ENCODE measurements at places on chromosomes 2 and 18.

- DNase-seq: no peak
Observed at GRCh38 chr2:167134381-167135072, 246.2 kb downstream of the XIRP2 start.

GRCh38 chr2:126685629-126686028 lies 29.7 kb downstream of the GYPC start:
- no peak for DNase-seq

GRCh38 chr2:2046497-2046896 lies 284.6 kb downstream of the MYT1L start:
- no peak for DNase-seq

- no peak for DNase-seq
Observed at GRCh38 chr2:23422089-23423061, 37.4 kb downstream of the KLHL29 start.

DNA sequence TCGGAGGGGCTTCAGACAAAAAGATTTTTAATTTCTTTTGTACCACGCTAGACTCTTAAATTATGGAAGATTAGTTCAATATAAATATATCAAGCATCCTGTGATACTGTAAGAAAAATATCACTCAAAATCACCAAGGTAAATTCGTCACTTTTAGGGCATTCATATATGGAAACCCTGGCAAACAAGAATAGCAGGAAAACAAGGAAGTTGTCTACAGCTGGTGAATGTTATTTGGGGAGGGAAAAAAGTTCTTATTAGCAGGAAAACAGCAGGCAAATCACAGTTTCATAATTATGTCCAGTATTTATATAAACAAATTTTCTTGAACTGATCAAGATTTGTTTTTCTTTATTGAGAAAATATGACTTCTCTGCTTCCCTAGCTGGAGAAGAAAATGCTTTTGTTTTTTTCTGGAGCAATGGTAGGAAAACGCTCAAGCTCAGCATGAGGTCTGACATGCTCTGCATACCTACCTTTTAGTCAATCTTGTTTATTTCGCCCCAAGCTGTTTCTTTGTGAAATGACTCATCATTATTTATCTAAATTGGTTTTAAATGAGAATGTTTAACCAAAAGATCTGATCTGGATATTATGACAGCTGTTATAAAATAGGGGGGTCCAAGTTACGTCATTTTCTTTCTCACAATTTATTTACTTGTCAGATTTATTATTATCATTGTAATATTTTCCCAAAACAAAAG lies 14.7 kb downstream of the LINC00305 start:
- no peak for DNase-seq

DNA sequence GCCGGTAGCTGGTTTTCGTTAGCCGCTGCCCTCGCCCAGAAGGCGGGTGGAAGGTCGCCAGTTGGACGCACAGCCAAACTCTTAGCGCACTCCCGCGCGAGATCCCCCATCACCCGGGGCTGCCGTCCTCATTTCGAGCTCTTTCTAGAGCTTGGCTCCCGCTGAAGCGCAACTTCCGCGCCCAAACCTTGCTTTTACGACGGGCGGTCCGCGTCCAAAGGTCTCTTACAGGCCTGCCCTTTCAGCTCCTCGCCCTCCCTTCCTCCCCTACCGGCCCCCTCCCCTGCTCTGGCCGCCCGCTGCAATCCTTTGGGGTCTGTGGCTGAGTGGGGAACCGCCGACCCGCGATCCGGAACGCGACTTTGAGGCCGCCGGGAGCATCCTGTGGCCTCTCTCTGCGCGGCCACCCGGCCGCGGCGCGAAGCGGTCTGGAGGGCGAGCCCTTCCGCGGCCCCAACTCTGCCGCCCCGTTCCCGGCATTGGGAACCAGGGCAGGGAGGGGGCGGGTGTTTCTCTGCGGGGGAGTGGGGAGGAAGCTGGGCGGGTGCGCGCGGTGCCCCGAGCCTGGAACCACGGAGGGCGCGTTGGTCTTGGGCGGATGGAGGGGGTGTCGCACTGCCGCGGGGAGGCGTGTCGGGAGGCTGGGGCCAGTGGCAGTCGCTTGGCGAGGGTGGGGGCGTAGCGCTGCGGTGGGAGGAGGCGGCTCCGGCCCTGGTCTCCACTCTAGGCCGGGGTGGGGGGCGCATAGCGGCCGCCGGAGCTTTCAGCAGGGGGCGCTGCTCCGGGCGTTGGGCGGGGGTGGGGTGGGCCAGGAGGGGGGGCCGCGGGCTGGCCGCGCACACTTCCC lies at the start of gene GDF7:
TSS of gene GDF7 (plus strand) at position 841 of the 847 bp plus-strand sequence. CDS start 96 bp downstream, outside the sequence.
- no peak for DNase-seq

DNA sequence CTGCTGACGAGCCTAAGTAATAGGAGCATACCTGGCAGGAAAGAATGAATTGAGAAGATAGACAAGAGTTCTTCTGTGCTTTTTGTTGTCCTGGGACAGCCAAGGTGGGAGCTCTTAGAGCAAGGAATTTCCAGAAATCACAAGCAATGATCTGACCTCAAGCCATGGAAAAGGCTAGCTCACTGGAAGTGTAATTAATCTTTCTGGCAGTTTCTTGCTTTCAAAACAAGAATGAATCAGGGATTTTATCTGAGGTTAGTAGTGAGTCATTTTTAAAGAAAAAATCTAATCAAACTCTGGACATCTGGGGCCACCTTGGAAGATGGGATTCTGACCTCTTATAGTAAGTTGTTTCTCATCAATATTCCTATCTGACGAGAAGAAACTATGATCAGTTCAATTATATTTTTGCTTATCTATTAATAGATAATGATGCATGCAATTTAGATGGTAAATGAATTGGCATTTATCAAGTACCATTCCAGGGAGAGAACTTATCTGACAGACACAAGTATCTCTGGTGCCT lies 98.0 kb downstream of the ADCYAP1 start:
- no peak for DNase-seq

DNA sequence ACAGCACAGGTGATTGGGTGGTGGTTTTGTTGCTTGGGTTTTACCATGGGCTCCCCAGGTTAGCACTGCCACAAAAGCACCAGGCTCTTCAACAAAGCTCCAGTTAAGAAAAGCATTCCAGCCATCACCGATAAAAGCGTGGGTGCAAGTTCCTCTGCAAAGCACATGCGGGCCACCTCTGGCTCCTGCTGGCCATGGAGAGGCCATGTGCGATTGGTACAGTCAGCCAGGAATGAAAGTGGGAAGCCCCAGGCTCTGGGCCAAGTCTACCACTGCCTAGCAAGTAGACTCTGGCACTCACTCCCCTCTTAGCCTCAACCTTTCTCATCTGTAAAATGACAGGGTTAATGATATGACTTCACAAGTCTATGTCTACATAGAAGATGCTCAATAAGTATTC lies 36.0 kb downstream of the BCL11A start:
- DNase-seq: no peak

DNA sequence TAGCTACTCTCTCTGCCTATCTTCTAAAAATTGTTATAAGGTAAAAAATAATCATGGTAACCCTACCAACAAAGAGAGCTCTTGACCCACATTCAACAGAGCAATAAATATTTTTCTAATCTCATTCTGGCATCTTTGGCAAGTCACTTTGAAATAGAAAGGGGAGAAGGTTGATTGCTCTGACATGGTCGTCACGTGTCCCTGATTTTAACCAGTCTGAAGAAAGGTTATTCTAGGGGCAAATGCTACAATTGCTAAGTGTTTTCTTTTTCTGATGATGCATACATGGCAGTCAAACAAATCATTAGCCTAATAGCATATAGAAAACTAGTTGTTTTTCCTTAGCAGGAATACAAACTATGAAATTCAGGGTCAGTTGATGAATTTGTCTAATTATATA lies 153.3 kb upstream of the MAP3K20 start:
- no peak for DNase-seq

DNA sequence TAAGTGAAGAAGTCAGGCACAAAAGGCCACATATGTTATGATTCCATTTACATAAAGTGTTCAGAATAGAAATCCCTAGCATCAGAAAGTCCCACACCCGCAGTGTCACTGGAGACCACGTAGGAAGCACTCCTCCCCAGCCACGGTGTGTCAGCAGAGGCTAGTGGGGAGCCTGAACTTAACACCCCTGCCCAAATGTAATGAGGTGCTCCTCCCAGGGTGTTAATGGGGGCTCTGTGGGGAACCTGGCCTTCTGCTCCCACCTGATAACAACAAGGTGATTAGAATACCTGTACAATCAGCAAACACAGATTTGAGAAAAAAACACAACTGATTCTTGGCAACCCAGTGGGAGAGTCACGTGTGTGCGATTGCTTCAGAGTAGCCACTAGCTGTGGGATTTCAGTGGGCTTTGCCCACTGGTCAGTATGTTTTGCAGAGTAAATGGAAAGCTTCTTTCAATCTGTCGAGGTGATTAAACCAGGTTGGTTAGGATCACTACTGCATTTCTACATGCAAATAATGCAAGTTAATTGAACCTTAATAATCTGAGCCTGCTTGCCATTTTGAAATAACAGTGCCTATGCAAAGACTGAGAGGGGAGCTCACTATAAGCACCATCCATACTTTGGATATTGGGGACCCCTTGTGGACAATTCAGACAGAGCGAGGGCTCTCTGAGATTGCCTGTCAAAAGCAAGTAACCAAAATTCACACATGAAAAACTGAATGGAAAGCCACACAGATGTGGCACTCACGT lies 20.6 kb upstream of the ATRAID start:
- DNase-seq: no peak

- no peak for DNase-seq
Observed at GRCh38 chr2:225636558-225636957, 237.0 kb downstream of the NYAP2 start.

DNA sequence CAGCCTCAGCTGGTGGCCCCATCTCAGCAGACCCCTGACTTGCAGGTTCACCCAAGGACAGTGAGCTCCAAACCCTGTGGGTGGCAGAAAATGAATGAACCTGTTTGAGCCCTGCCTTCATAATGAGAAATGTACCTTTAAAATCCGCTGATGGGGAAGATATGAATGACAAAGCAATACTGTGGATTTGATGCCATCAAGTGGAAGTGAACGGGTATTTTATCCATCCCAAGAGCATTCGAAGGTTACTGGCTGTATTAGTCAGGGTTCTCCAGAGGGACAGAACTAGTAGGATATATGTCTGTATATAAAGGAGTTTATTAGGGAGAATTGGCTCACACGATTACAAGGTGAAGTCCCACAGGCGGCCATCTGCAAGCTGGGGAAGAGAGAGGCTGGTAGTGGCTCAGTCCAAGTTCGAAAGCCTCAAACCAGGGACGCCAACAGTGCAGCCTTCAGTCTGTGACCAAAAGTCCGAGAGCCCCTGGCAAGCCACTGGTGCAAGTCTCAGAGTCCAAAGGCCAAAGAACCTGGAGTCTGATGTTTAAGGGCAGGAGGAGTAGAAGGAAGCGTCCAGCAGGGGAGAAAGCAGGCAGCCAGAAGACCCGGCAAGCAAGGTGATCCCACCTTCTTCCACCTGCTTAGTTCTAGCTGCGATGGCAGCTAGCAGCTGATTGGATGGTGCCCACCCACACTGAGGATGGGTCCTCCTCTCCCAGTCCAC lies 32.1 kb downstream of the TOGARAM2 start:
- no peak for DNase-seq

DNA sequence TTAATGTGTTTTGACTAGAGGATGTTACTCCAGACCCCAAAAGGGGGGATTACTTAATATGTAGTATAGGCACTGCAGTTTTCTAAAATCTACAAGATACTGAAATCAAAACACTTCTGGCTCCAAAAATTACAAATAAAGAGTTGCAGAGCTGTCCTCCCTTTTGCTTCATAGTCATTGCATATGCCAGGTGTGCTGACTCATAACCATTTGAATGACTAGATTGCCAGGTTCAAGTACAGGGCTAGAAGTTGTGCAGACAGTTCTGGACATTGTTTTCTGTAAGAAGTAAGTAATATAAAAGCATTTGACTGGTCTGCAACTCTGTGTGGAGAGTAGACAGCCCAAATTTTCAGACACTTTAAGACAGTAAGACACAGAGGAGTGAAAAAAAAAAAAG lies 6.7 kb downstream of the CWC22 start:
- DNase-seq: no peak

DNA sequence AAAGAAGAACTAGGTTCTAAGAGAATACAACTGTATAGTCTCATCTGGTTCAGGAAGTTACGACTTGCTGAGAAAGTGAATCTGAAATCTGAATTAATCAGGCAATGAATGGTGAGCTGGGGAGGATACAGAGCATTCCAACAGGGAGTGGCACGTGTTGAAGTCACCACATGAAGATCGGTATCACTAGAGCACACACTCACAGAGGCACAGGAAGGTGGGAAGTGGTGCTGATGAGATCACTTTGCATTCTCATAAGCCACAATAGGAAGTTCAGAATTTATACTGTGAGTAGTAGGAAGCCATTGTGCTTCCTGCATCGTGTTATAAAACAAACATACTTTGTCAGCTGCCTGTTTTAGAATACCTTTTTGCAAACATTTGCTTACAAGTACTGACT lies 615.0 kb upstream of the DDX18 start:
- DNase-seq: no peak

DNA sequence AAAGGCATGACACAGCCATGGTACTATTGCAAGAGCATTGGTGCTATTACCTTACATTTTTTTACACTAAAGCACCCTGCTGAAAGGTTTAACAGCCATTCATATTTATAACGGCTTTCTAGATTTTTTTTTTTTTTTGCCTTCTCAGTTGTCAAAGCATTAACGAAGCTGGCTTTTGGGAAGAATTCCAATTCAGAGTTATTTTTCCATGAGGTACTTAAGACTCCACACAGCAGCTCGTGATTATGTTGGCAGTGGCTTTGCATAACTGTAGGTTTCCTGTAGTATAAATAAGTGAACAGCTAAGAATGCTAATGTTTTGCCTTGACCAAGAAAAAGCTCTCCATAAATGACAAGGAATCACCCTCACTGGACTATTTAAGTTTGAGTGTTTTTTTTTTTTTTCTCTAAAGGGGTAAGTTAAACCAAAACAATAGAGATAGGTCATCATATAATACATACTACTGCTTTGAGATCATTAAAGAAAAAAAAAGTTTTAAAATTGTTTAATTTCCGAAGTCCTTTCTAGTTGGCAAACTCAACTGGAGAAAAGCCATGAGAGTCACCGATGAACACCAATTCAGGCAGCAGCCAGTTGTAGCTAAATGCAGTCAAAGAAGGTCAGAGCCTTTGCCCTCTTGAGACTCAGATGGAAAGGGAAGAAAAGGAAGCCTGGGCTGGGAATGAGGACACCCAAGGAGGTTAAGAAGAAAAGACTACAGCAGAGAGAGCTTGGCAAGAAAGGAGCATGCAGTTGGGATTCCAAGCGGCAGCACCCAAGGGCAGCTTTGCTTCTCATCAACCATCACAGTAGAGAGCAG lies 187.4 kb upstream of the NCKAP5 start:
- no peak for DNase-seq
